Tongue (tissue), 3 donors: ENCODE measurements at places on chromosomes 5 and 9.

- no peak for DNase-seq
Observed at GRCh38 chr9:99881769-99882168, 24.7 kb upstream of the STX17 start.

GRCh38 chr5:172688349-172689217 lies 47.5 kb downstream of the NEURL1B start:
- no peak for DNase-seq

DNA sequence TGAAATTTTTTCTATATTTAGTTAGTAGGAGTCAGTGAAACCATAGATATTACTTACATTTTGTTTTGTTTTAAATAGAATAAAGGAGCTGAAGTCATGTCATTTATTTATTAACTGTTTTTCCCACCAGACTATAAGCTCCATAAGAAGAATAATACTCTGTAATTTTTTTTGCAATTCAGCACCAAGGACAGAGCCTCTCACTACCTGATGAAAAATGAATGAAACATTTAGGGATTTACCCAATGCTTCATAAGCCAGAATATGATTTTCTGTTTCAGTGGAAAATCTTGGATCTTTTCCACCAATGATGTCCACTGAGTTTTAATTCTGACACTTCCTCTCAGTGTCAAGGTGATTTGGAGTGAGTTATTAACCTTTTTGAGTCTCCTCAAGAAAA lies 624.9 kb upstream of the GRAMD2B start:
- peak; percentile 76 for DNase-seq

GRCh38 chr5:100600298-100600994 lies 65.3 kb downstream of the FAM174A start:
- DNase-seq = no peak

GRCh38 chr9:109977521-109977920 lies 197.5 kb downstream of the PALM2AKAP2 start:
- DNase-seq = no peak

- no peak for DNase-seq
Observed at GRCh38 chr9:124040186-124040931, 28.8 kb downstream of the LHX2 start.
